ENCODE measurements at places on chromosomes 1 and 21. TPM values are rescaled to one million over a fixed set of nuclear protein-coding genes. Genes with fewer than 3 reads are reported as not detected.

The RHCE gene
- total RNA-seq = not detected

The GJB4 gene
- total RNA-seq = 0.13 TPM

The TEDDM1 gene
- total RNA-seq = not detected

The SYNC gene
- total RNA-seq = 8.7 TPM

The FAM72C gene
- 2.8 TPM for total RNA-seq

The CDC7 gene
- 6.3 TPM for total RNA-seq

The TNFRSF25 gene
- 3.7 TPM for total RNA-seq

The S100A11 gene
- 1,871 TPM for total RNA-seq

The OR2L8 gene
- not detected for total RNA-seq

The KCNA3 gene
- not detected for total RNA-seq

The TDRD10 gene
- not detected for total RNA-seq

The ILDR2 gene
- 0.02 TPM for total RNA-seq

The SLC30A10 gene
- not detected for total RNA-seq

The KIF21B gene
- total RNA-seq = 3.5 TPM

The C8B gene
- not detected for total RNA-seq

The ADORA3 gene
- not detected for total RNA-seq

The HEYL gene
- total RNA-seq = 2.8 TPM

The CGN gene
- total RNA-seq = 2.2 TPM

The NPPA gene
- not detected for total RNA-seq

The HCN3 gene
- 4.8 TPM for total RNA-seq

The CD5L gene
- total RNA-seq = not detected

The FCRL5 gene
- total RNA-seq = not detected

The RIPK4 gene
- 13.4 TPM for total RNA-seq

All from A549 treated with RU486 at 1 μM for 4 hours (cell line).